ENCODE measurements at places on chromosomes 13 and 19.

- no peak for DNase-seq
Observed at GRCh38 chr13:98129059-98129746, 13.7 kb upstream of the FARP1 start.

DNA sequence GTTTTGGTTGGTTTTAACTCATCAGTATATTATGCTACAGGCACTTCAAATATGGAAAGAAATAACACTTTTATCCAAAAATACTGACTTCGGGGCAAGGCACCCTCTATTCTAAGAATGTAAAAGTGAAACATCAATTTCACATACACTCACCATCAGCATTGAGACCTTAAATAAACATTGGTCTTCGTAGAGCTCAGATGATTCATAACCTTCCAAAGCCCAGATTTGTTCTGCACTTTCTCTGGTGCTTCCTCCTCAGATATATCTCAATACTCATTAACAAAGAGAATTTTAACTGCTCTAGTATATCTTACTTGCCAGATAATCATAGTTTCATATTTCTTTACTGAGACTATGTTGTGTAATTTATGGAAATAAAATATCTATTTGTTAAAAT lies 794.3 kb downstream of the LIG4 start:
- no peak for DNase-seq

DNA sequence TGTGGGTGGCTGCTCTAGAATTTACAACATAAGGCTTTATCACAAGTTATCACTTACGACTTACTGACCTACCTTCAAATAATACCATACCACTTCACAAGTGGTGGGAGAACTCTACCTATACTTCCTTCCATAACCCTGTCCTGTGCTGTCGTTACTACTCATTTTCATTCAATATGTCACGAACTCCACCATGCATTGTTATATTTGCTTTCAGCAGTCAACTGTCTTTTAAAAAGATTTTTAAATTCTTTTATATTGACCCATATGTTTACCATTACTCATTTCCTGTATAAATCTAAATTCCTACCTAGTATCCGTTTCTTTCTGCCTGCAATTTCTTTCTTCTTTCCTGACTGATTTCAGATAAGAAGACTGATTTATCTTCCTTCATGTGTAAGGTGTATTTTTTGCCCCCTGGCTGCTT lies 200.0 kb downstream of the KLF12 start:
- DNase-seq = no peak

DNA sequence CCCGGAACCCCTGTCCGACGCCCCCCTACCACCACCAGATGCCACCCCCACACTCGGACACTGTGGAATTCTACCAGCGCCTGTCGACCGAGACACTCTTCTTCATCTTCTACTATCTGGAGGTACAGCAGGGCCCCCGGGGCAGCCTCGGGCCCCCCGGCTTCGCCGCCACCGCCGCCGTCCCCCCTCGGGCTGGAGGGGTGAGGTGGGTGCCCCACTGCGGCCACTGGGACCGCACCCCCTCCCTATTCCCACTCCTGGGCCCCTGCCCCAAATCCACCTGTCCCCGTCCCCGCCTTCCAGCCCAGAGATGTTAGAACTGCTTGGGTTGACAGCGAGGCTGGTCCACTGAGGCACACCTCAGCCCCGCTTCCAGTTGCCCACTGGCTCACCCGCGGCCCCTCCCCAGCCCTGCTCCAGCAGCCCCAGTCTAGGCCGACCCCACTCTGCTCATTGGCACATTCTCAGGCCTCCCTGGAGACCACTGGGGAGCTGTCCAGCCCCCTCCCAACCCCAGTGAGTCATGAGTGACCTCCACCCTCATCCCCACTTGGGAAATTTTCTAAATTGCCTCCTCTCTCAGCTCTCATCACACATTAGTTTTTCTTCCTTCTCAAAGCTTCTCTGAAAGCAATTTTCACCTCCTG lies 6.5 kb downstream of the LENG1 start:
- DNase-seq = no peak

GRCh38 chr13:52744842-52745375 lies 5.3 kb upstream of the CNMD start:
- no peak for DNase-seq

DNA sequence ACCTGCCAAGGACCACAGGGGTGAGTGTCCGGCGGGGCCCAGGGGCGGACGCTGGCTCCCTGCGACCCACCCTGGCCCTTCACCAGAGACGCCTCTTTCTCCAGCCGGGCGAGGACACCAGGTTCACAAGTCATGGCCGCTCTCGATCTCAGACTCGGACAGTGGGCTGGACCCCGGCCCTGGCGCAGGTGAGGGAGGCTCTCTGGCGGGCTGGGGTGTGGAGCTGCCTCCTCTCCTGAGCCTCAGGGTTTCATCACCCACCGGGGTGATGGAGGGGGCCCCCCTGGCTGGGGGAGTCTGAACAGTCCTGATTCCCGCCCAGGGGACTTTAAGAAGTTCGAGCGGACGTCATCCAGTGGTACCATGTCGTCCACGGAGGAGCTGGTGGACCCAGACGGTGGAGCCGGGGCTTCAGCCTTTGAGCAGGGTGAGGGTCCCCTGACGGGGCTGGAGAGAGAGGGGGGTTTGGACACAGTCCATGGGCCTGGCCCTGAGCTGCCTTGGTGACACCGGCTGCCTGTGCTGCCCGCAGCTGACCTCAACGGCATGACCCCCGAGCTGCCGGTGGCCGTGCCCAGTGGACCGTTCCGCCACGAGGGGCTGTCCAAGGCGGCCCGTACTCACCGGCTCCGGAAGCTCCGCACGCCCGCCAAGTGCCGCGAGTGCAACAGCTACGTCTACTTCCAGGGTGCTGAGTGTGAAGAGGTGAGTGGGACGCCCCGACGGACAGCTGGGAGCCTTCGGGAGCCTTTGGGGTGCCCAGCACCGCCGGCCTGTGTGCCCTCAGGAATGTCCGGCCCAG lies 13.6 kb downstream of the ARHGAP45 start:
- DNase-seq = no peak

DNA sequence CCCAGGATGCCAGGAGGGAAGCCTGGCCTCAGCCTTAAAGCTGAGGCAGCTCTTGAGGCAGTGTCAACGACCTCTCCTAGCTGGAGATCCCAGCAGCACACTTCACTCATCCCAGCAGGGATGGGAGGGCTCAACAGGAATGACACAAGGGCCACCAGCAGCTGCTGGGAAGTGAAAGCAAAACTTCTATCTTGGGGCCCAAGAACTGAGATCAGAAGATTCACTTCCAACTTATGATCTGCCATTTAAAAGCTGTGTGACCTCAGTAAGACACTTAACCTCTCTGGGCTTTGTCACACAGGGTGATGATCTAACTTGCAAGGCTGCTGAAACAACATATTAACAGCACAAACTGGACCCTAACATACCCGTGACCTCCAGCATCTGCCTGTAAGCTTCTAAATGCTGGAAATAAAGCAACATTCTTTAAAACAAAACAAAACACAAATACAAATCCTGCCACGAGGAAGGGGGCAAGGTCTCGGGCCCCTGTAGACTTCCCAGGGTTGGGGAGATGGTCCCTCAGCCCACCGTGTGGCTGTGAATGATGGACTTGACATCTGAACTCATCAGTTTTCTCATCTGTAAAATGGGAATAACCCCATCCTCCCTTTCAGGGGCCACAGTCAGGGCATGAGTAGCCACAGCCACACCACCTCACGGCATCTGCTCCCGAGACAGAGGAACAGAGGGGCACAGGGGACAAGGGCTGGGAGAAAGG lies 22.7 kb downstream of the ELL start:
- no peak for DNase-seq

DNA sequence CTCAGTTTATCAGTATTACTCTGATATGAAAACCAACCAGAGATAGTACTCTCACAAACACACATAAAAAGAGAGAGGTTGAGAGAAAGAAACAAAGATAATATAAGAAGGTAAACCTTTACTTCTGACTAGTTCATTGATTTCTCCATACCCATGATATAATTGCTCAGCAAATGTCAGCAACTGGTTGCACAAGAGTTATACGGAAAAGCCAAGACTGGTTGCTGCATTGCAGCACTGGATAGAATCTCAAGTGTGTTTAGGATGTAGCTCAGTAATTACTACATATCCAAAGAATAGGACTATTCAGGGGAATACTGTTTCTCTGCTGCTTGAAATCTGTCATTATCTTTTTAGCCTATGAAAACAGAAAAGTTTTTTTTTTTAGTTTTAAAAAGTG lies 1332.8 kb downstream of the OLFM4 start:
- no peak for DNase-seq

DNA sequence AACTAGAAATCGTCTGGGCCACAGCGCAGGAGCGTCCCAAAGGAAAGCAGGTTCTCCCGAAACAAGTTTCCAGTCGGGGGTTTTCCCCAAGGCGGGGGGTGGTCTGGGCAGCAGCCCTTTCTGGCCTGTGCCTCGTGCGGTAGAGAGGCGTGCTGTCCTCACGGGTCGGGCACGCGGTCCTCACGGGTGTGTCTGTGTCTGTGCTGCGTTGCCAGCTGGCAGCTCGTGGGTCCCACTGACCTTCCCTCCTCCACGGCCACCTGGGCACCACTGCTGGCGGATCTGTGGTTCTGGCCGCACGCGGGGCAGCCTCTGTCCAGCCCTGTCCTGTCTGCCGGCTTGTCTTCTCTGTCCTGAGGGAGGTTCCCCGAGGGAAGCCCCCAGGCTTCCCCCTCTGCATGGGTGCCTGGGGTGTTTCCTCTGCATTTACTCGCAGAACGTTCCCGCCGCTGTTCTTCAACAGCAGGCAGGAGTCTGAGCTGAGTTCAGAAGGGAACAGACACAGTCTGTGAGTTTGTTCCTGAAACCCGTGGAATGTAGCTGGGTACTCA lies 98.2 kb upstream of the MCF2L start:
- DNase-seq = no peak

- no peak for DNase-seq
Observed at GRCh38 chr19:16154557-16154956, 11.1 kb downstream of the HSH2D start.

GRCh38 chr19:28859811-28860210 lies 353.1 kb downstream of the UQCRFS1 start:
- no peak for DNase-seq

GRCh38 chr19:40691421-40692211 lies 1.2 kb upstream of the NUMBL start:
- DNase-seq = peak; percentile 74

- no peak for DNase-seq
Observed at GRCh38 chr13:86826232-86826631, 844.9 kb upstream of the SLITRK5 start.

- DNase-seq = no peak
Observed at GRCh38 chr13:58893396-58893795, 1261.9 kb downstream of the PCDH17 start.

GRCh38 chr13:29550430-29550988 lies 45.0 kb downstream of the SLC7A1 start:
- DNase-seq = no peak

GRCh38 chr13:30222254-30222653 lies 85.1 kb downstream of the KATNAL1 start:
- DNase-seq = no peak

- DNase-seq = no peak
Observed at GRCh38 chr13:49348751-49349150, 95.1 kb downstream of the CAB39L start.

DNA sequence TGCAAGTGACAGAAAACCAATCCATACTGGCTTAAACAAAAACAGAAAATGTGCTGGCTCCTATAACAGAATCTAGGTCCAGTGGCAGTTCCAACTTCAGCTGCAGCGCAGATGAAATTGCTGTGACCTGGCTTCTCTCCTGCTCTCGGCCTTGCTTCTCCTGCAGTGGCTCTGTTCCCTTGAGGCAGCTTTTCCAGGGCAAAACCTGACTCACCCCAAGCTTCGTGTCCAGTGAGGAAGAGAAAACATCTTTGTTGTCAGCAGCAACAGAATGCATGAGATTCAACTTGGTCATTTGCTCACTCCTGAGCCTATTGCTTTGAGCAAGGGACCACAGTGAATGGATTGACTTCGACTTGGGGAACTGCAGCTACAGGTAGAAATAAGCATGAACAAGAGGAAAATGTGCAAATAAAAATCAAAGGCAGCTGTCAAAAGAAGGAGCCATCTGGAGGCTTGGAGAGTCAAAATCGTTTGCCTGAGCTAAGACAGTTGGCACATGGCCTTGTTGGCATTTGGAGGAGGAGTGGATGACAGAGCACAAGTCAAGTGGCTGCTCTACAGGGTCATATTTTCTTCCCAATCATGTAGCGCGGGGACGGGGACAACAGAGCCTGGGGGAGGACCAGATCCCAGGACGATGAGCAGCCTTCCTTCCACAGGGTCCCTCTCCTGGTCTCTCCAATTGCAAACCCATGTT lies 523.4 kb downstream of the FGF9 start:
- no peak for DNase-seq

GRCh38 chr13:99614465-99614885 lies 113.2 kb downstream of the TM9SF2 start:
- DNase-seq = no peak

DNA sequence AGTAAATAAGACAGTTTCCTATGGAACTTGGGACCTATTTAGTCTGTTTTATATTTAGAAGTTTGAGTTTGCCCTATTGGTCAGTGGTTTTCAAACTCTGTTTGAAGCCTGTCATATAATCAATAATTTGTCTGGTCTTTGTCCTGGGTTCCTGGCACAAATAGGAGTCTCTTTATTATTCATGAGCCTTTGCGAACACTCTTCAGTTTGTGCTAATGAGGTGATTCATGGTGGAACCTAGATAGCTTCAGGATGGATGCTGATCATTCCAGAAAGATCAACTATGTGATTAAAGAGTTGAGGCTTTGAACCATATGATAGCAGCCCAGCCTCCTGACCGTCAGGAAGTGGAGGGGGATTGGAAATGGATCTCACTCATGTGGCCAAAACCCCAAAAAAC lies 10.0 kb upstream of the VWA8 start:
- no peak for DNase-seq

DNA sequence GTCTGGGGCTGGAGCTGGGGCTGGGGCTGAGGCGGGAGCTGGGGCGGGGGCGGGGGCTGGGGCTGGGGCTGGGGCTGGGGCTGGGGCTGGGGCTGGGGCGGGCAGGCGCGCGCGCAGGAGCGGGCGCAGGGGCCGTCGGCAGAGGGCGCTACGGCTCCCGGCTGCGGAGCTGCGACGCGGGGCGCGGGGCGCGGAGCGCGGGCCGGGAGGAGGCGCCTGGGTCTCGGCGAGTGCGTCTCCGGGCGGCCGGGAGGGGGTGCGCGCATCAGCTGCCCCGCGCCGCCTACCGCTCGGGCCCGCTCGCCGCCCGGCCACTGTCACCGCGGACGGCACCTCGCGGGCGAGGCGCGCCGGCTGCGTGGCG lies 422 bp upstream of the MTUS2 start:
- no peak for DNase-seq

- no peak for DNase-seq
Observed at GRCh38 chr13:96804174-96804573, 190.1 kb downstream of the OXGR1 start.

- no peak for DNase-seq
Observed at GRCh38 chr13:39016787-39017186, 21.1 kb downstream of the PROSER1 start.

GRCh38 chr19:17337675-17338432 lies 501 bp downstream of the GTPBP3 start:
- DNase-seq = no peak
